Inflammatory macrophage (primary cell): ENCODE measurements at places on chromosomes 2 and 18.

- DNase-seq, result no peak
Measured at GRCh38 chr2:159094173-159094737, 125.8 kb downstream of the TANC1 start.

- DNase-seq, result no peak
Measured at GRCh38 chr18:42330296-42330695, 375.3 kb downstream of the PIK3C3 start.

- no peak for DNase-seq
Measured at GRCh38 chr2:71905205-71905604, 242.5 kb downstream of the CYP26B1 start.

- DNase-seq, result no peak
Measured at GRCh38 chr2:152098496-152099366, at the start of gene CACNB4. TSS of gene CACNB4 (minus strand) at chr2:152099044.

DNA sequence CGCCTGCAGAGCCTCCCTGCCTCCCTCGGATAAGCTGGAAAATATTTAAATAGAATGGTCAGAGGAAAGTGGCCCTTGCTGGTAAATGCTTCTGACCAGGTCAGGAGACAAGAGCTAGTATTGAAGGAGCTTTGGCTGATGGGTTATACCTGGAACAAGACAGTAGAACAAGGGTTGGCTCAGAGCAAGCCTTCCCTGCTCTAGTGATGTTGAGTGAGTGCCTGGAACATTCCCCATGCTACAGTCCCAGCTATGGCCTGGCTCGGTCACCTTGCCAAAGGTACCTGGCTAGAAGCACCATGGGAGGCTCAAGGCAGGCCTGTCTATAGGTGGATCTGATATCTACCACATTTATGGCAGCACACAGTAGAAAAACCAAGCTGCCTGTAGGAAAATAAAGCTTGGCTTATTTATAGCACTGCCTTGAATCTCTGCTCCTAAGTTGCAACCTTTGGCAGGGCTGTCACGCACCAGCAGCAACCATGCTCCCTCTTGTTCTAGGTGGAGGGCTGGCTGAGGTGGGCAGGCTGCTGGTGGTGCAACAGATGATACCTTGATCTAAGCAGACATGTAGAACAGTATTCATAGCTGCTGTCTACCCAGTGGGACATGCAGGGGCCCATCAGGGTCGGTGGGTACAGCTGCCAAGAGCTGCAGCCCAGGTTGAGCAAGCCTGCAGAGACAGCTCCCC is 66.7 kb upstream of the BCL2L11 start:
- DNase-seq, result no peak

- DNase-seq, result no peak
Measured at GRCh38 chr2:20182241-20182931, 42.5 kb downstream of the SDC1 start.

GRCh38 chr18:33558529-33558928 is 19.5 kb upstream of the ASXL3 start:
- DNase-seq, result no peak

GRCh38 chr18:58314284-58314683 is 270.3 kb downstream of the NEDD4L start:
- peak; percentile 95 for DNase-seq

DNA sequence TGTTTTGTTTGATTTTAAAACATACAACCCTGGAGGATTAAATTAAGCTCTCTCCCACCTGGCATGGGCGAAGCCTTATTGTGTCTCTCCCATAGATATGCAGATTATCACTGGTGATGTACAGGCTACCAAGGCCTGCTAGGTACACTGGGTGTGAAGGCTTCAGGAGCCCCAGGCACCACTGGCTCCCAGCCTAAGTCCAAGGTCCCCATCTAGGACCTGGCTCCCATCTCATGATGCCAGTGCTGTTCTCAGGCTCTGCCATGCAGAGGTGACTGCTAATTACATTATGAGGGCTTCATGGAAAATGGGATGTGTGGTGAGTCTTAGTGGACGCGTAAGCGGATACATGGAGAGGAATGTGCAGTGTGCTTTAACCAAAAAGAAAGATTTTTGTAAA is 201.2 kb upstream of the KLHL29 start:
- no peak for DNase-seq

DNA sequence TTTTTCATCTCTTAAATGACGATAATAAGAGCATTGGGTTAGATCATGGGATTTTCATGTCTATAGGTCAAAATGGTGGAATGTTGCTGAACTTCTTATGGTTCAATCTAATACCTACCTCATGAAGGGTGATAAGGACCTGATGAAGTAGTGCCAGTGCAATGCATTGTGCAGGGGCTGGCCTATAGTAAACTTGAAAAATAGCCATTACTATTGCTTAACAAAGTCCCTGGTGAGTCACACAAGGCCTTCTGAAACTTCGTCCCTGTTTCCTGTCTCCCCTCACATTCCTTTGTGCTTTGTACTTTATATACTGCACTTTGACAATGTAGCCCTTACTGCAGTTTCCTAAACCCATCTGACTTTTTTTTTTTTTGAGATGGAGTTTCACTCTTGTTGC is 515.9 kb downstream of the SLC4A3 start:
- no peak for DNase-seq

- DNase-seq, result no peak
Measured at GRCh38 chr18:79383388-79384056, 12.2 kb upstream of the NFATC1 start.

DNA sequence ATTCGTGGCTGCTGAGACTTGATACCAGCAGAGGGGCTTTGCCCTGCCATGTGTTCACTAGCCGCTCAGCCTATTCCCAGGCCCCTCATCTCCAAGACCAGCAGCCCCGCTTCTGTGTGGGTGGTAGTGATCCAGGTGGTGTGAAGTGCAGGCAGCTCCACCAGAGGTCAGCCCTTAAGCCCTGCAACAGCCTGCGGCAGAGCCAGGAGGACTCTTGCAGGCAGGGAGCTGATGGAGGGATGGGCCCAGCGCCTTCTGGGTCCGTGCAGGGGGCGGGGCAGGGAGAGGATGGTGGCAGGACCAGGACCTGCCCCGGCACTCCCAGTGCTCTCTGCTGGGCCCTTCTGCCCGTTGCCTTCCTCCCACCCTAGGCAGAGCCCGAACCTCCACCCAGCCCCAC is 162.0 kb downstream of the SH3BP4 start:
- DNase-seq, result no peak
